Spinal cord (tissue), 10 donors: ENCODE measurements at places on chromosomes 4 and X.

DNA sequence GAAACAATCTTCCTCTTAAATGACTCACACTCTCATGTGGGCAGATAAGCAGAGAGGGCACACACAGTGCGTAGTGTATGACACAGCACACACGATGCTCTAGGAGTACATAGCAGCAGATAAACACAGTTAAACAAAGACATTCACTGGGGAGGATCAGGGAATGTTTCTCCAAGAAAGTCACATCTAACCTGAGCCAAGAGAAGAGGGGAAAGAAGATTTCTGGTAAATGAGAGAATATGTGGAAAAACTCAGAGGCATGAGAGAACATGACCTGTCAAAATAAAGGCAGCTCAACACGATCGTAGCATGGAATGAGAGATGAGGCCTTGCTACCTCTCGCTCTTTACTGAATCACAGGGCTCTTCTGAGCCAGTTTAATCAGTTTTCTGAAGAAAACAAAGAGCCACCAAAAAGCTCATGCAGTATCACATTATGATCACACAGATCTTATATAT is 251.0 kb downstream of the ANK2 start:
- DNase-seq = no peak

- no peak for DNase-seq
Observed at GRCh38 chr4:111174331-111174730, 551.5 kb upstream of the PITX2 start.

GRCh38 chr4:148874331-148874730 is 432.1 kb upstream of the NR3C2 start:
- DNase-seq = no peak

- no peak for DNase-seq
Observed at GRCh38 chr4:26885912-26886274, 25.3 kb downstream of the STIM2 start.

DNA sequence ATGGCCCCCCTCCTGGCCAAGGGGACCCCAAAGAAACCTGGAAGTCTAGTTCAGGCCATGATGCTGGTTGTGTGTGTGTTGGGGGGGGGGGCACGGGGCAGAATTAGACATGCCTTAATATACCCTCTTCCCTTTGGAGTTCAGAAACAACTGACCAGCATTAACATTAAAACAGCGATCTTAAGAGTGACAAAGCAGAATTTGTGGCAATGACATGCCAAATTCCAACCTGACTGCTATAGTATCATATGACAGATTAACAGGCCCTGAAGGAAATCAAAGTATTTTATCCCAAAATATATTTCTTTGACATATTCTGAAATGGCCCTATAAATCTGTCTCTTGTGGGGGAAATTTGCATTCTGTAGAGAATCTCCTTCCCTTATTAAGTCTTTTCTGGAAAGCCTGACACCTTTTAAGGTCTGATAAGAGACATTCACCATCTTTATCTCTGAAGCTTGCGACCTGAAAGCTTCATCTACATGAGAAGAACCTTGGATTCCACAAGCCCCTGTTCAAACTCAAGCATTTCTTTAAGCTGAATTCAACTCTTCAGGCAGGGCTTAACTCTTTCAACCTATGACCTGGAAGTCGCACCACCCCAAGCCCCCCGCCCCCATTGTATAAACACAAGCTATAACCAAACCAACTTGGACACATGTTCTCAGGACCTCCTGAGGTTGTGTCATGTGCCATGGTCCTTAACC is 40.2 kb downstream of the ABCB7 start:
- DNase-seq = no peak

DNA sequence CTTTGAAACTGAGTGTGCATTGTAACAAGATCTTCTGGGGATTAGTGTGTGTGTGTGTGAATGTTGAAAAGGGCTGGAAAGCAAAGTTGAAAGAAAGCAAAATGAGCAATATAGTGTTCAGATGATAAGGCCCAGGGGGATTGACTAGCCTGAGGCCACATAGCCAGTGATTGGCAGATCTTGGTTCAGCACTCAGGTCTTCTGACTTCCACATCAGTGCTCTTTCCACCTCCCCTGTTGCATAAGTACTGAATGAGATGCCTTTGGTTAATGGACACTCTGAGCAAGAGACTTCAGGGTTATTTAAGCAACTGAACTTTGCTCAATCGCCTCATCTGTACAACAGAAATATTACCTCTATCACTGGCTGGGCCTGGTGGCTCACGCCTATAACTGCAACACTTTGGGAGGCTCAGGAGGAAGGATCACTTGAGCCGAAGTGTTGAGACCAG is 120.4 kb downstream of the TMEM164 start:
- DNase-seq = no peak

DNA sequence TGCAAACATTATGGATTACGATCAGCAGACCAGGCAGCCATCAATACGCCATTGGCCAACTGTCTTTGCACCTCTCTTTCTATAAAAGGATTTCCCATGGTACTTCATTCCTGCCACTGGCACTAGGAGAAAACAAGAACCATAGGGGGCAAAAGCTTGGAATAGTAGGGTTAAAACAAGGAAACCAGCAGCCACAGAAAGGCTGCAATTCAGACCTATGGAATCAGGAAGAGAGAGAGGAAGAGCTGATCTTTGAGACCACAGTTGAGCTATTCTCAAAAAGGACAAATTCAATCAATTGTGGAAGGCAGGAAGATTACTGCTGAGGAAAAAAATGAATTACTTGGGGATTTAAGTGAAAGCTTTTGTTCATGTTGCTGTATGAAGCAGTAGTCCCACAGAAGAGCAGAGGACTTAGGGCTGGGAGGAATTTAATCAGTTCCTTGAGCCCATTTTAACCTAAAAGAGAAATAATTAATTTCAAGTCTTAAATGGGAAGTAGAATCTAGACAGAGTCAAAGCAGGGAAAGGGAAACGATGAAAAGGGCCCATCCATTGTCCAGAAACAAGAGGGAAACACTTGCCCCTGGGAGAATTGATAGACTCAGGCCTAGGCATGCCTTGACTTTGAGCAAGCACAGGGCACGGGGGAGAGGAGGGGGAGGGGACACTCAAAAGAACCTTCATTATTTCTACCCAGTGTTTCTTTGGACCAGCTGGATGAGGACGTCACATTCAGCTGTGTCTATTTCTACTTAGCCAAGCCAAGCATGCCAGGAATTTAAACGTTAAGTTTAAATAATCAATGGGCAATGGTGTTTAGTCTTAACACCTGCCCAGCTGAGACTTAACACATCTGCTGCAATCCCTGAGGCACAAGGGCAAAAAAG is 50.7 kb downstream of the SCD5 start:
- no peak for DNase-seq

DNA sequence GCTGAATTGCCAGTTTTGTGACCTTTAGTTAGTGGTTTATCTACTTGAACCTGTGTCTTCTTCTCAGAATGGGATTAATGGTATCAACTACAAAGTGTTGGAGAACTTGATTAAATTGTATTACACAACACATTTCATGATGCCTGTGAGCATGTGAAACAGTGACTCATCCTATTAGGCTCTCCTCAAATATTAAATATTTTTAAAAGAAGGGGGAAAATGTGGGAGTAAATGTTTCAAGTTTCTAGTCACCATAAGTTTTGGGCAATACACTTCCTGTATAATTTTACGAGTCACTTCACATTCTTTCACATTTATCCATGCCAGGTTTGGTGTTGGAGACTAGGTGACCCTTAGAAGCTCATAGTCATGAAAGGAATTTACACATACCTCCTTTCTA is 147.0 kb downstream of the HS3ST1 start:
- DNase-seq = no peak

DNA sequence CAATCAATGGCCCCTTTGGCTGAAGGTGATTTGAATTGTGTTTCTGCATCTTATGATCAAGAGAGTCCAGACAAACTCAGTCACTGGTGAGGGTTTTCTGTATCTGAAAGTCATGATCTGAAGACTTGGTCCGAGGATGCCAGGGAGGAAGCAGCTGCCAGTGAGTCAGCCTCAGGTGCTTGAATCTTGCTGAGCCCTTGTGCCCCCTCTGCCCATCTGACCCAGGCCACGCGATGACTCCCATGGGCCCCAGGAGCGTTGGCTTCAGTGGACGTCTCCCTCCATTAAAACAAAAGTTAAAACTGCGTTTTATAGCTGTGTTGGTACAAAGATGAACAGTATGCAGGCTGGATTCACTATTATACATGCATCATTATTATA is 62.0 kb downstream of the HTRA3 start:
- DNase-seq = no peak

DNA sequence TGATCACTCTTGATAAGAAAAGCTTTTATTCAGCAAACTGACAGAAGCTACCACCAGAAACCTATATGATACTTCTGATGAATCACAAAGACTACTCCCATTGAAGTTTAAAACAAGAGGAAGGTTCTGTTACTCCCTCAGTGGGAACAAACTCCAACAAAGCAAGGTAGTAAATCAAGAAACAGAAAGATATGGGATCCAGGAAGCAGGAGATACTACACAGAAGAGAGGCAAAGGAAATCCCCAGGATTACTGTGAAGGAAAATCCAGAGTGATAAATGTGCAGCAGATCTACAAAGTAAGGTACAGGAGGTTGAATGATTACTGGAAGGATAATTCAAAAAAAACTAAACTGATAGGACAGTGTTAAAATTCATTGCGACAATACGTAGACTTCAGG is 222.4 kb downstream of the HHIP start:
- DNase-seq = no peak

GRCh38 chr4:138279286-138279685 is 37.1 kb upstream of the SLC7A11 start:
- DNase-seq = no peak

GRCh38 chrX:10401239-10401638 is 219.1 kb downstream of the MID1 start:
- DNase-seq = no peak

- DNase-seq = no peak
Observed at GRCh38 chrX:124217304-124218251, 114.9 kb upstream of the TEX13D start.

GRCh38 chr4:25029479-25030276 is 1.1 kb downstream of the LGI2 start:
- DNase-seq = no peak

GRCh38 chr4:136643416-136643815 is 888.9 kb downstream of the PCDH18 start:
- no peak for DNase-seq

GRCh38 chr4:77336411-77337142 is 179.6 kb downstream of the CCNG2 start:
- no peak for DNase-seq

GRCh38 chr4:173360587-173361221 is 10.1 kb upstream of the SAP30 start:
- peak; percentile 26 for DNase-seq

DNA sequence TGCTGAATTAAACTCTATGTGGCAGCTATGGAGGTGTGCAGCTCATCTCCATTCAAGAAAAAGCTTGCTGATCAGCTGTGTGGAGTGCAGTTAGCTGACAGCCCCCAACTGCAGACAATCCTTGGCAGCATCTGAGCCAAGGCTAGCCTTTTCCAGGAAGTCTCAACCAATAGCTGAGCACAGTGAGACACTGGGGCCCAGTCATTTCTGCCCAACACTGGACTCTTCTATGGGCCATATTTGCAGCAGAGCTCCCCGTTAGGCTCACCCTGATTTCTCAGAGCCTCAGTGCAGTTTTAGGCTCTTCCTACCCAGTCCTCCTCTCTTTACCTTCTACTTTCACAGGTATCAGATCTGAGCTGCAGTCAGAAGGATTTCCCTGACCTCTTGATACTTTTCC is 12.9 kb downstream of the DDX53 start:
- no peak for DNase-seq

GRCh38 chr4:86556791-86557415 is 37.2 kb upstream of the PTPN13 start:
- DNase-seq = no peak

DNA sequence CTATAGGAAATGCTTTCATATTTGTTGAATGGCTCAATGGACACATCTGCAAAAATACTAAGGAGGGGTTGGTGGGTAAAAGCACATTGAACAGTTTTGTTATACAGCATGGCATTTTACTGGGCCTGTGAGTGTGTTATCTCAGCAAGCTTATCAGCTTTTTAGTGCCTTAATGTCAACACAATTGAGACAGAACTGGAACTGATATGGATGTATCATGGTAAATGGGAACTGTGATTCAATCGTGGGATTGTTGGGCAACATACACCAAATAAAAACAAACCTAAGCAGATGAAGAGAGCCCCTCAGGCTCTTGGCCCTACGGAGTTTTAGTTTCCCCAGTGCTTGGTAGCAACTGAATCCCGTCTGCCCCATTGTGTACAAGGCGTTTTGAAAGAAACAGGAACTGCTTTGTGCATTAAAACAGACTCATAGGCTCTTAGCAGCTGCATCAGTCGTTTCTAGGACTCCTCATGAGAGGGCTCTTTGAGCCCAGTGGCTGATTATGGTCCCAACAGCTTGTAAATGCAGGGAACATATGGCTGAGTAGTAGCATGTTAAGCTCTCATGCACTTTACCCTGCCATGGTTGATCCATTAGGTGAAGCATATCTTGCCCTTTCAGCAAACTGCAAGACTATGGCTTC is 7.3 kb downstream of the GPR119 start:
- peak; percentile 45 for DNase-seq
